ENCODE measurements at places on chromosomes 16 and 17. TPM values are rescaled to one million over a fixed set of nuclear protein-coding genes. Genes with fewer than 3 reads are reported as not detected.

- no peak for DNase-seq
These were observed at the start of gene C16orf89 for GRCh38 chr16:5065813-5066212. C16orf89 (minus strand) TSS chr16:5065956; CDS start chr16:5065908, 48 bp downstream.

GRCh38 chr17:8100763-8101162 is 13.2 kb upstream of the ALOX12B start:
- no peak for DNase-seq

Gene SHISA6
- total RNA-seq: not detected

Gene NXPH3
- 0.63 TPM for total RNA-seq

Data from glomerular endothelial cell (primary cell).